ENCODE measurements at places on chromosomes 11 and 22.

DNA sequence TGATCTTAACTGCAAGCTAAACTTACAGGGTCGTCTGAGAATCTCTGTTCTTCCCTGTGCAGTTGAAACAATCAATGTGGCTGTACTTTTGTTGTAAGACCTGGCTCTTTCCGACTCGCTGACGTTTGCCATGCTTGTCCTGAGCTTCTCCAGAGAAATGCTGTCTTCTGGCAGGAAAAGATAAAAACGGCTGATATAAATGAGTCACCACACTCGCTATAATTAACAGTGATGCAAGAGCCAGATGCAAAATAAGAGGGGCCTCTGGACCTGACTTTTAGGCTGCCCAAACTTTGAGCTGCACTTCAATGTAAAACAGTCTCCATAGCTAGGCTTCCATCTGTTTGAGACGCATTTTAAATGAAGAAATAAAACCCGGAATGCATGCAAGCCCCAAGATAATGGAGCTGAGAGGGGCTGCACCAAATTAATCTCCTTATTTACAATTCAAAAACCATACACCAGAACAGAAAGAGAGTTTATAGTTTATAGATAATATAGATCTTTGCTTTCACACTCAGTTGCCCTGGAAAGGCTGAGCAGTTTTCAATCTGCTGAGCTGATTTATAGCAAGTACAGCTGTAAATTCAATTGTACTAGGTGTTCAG lies 48.5 kb downstream of the WT1 start:
- no peak for DNase-seq

GRCh38 chr11:88357323-88358039 lies 19.9 kb upstream of the CTSC start:
- no peak for DNase-seq

DNA sequence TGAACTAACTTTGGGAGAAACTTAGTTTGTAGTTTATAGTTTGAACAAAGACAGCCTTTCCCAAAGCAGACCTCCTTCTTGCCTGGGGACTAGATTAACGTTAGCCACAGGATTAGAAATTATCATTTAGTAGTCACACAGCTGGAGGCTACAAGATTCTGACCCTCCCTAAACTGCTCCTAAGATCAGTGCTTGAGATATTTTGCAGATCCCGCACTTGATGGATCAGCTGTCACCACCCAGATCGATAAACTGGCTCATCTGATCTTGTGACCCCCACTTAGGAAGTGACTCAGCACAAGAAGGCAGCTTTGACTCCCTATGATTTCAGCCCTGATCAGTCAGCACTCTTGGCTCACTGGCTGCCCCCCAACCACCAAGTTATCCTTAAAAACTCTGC lies 1.6 kb downstream of the SLC22A24 start:
- DNase-seq: no peak

DNA sequence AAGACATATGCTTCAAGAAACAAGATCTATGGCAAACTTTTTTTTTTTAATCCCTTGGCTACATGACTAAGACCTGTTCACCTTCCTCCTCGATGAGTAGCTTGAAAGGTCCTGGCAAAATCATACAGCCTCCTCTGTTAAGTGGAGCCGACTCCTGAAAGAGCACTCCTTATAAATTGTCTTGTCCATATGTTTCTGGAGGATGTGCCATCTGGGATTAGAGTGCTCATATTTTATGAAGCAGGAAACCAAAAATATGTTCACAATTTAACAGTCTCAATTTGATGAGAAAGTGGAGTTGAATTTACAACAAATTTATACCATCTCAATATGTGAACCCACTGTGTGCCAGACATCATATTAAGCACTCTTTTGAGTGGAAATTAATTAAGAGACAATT lies 912.1 kb upstream of the FAT3 start:
- DNase-seq: no peak

- no peak for DNase-seq
These were observed 148.8 kb downstream of the NCAM1 start for GRCh38 chr11:113110046-113110445.

DNA sequence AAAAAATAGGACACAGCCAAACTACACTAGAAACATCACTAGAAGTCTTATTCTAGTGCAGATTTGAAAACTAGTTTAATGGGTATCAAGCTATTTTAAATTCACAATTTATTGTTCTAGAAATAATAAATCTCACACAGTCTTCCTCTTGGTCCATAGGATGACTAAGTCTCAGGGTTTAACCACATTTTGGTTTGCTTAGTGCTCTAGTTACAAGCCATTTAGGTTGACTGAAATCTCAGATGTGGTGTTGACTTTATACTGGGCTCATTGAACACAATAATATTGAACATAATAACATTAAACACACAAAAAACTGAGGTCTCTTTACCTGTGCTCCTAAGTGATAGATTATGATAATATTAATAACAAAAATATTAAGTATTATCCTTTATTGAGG lies 760.3 kb upstream of the CCDC179 start:
- DNase-seq: no peak
